IMR-90 (cell line): ENCODE measurements at places on chromosomes 3 and 15. TPM values are rescaled to one million over a fixed set of nuclear protein-coding genes. Genes with fewer than 3 reads are reported as not detected.

IGF2BP2 gene
- total RNA-seq = 88.2 and 126 TPM in 2 replicates

- H3K36me3 ChIP-seq = no peaks in the 10 kb centered on the region
- no peak overlapping the region for H3K27ac ChIP-seq
- no peak overlapping the region for H3K4me3 ChIP-seq
- no peak for DNase-seq
- H3K27me3 ChIP-seq = no peaks in the 10 kb centered on the region; the same call in 1 of the 2 replicates
- peaks cover 8% of the 10 kb centered on the region; the same call in 1 of the 2 replicates for H3K4me1 ChIP-seq
Observed at GRCh38 chr3:11086856-11087255, 67.4 kb upstream of the HRH1 start.

DNA sequence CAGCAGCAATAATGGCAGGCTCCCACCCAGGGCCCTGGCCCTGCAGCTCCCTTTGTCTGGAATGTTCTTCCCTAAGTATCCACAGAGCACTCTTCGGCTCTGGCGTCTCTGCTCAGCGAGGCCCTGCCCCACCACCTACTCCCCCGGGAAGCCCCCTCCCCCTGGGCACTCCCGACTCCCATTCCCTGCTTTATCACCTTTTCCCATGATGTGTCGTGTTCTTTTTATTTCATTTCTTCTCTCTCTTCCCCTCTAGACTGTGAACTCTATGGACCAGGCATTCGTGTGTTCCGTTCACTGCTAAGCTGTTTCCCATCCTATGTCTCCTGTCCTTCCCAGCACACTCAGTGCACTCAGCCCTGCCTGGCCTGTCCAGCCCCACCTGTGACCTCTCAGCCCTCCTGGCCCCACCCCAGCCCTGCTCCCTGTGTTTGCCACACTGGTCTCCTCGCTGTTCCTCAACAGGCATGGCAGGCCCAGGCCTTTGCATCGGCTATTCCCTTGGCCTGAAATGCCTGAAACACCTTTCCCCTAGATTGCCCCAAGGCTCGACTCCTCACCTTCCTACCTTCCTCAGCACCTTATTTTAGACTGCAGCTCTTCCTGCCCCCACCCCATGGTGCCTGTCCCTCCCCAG lies 107.4 kb downstream of the TPRA1 start:
- no peaks in the 10 kb centered on the region for H3K36me3 ChIP-seq
- peaks cover 30% of the 10 kb centered on the region for H3K27me3 ChIP-seq
- no peaks in the 10 kb centered on the region for H3K4me1 ChIP-seq

DNA sequence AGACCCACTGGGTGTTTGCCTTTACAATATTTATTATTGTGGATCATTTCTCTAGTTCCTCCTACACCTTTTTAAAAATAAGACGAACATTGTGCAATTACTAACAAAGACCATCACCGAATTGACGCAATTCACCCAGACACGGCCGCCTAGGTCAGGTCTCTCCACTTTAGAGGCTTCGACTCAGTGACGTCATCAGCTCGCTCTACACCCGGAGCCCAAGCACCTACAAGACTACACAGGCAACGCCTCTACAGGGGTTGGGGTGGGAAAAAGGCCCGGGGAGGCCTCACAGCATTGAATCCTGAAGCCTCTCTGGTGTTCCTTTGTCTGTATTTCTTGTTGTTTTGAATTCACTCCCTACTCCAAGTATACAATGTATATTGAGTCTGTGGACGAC lies 16.6 kb downstream of the ZIC4 start:
- no peak for DNase-seq
- H3K4me3 ChIP-seq = no peak overlapping the region
- no peak overlapping the region for H3K27ac ChIP-seq
- no peaks in the 10 kb centered on the region for H3K4me1 ChIP-seq
- peaks cover 93% of the 10 kb centered on the region for H3K27me3 ChIP-seq

WDR49 gene
- not detected in 2 replicates for total RNA-seq

GRCh38 chr3:133368371-133369067 lies 31.3 kb upstream of the BFSP2 start:
- no peaks in the 10 kb centered on the region for H3K4me1 ChIP-seq
- H3K36me3 ChIP-seq = no peaks in the 10 kb centered on the region
- no peaks in the 10 kb centered on the region; the same call in 1 of the 2 replicates for H3K27me3 ChIP-seq
- H3K27ac ChIP-seq = no peak overlapping the region

DNA sequence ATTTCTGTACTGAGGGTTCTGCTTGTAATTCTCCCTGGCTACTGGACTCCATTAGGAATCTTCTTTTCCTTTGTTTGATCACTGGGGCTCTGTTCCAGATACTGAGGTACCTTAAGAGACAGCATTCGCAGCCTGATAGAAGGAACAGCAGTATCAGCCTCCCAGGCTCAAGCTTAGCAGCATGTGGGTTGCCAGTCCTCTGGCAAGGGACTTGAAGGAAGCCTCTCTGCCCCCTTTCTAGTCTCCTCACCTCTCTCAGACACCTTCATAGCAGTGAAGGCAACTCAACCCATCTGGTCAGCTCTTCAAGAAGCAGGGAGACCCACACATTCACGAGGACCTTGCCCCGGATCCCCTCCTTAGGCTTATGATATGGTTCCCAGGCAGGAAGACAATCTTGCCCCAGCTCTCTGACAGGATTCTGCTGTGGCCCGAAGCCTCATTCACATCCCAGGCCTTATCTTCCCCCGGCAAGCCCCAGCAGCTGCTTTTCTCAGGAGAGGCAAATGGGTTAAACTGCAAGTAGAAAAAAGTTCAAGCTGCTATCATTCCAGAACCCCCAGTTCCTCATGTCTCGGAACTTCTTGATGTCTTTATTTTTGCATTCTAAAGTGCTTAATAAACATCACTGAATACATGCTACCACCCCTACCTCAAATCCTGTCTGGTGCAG lies 153.1 kb downstream of the LIPC start:
- H3K4me1 ChIP-seq = peaks cover 4% of the 10 kb centered on the region; the same call in 1 of the 2 replicates
- no peak overlapping the region for H3K27ac ChIP-seq
- no peak for DNase-seq

DNA sequence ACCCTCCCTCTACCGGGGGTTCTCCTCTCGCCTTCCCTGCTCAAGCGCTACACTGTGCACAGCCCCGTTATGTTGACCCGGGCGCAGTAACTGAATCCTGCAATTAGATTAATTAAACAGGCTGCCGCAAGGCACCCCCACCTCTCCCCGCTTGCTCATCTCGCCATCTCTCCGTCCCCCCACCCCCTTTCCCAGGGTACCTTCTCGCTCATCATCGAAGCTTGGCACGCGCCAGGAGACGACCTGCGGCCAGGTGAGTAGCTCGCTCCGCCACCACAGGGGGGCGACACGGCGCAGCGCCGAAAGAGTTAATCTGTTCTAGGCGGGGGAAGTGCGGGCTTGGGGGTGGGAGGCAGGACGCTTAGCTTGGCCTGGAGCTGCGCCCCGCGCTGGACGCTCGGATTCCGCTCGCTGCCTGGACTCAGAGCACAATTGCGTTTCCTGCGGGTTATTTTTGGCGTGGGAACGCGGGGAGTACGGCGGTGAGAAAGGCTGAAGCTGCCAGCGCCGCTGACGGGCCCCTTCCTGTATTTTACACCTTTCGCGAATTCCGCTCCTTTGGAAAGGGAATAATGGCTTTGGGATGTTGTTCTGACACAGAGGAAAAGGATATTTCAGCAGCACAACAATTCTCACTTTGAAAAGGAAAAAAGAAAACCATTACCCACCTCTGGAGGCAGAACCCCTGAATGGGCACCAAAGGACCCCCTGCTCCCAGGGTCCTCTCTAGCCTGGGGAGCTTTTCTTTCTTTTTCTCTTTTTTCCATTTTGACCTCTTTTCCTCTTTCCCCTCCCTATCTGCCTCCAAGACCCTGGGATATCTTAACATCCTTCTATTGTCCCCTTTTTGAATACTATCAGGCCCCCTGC lies 1.5 kb downstream of the DLL4 start:
- peak; percentile 51 for DNase-seq
- peaks cover 23% of the 10 kb centered on the region for H3K27me3 ChIP-seq
- H3K36me3 ChIP-seq = peaks cover 3% of the 10 kb centered on the region; the same call in 1 of the 2 replicates
- H3K4me1 ChIP-seq = peaks cover 21% of the 10 kb centered on the region
- H3K4me3 ChIP-seq = peak overlapping the region; percentile 85
- H3K27ac ChIP-seq = no peak overlapping the region; the same call in 1 of the 2 replicates

DNA sequence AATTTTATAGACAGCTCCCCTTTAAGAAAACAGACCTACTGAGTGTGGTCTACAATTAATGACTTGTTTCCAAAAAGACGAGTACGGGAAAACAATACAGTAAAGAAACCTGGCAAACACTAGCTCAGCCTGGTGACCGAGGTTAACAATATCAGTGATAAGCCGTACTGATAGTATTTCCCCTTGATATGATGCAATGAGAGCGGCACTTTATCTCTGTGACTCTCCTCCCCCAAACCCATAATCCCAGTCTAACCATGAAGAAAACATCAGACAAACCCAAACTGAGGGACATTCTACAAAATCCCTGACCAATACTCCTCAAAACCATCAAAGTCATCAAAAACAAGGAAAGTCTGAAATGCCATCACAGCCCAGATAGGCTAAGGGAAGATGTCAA lies 8.2 kb downstream of the DENND4A start:
- H3K27me3 ChIP-seq = no peaks in the 10 kb centered on the region
- DNase-seq = no peak
- H3K36me3 ChIP-seq = no peaks in the 10 kb centered on the region
- H3K4me1 ChIP-seq = peaks cover 2% of the 10 kb centered on the region; the same call in 1 of the 2 replicates
- H3K27ac ChIP-seq = no peak overlapping the region

GFM1 gene
- total RNA-seq = 36.0 and 55.0 TPM in 2 replicates

DNA sequence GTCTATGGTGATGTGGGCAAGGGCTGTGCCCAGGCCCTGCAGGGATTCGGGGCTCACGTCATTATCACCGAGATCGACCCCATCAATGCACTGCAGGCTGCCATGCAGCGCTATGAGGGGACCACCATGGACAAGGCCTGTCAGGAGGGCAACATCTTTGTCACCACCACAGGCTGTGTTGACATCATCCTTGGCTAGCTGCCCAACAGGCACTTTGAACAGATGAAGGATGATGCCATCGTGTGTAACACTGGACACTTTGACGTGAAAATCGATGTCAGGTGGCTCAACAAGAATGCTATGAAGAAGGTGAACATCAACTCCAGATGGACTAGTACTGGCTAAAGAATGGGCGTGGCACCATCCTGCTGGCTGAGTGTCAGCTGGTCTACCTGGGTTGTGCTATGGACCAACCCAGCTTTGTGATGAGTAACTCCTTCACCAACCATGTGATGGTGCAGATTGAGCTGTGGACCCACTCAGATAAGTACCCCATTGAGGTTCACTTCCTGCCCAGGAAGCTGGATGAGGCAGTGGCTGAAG lies 6.1 kb upstream of the USP8 start:
- no peak overlapping the region for H3K27ac ChIP-seq
- H3K4me1 ChIP-seq = no peaks in the 10 kb centered on the region
- no peaks in the 10 kb centered on the region for H3K36me3 ChIP-seq
- no peak for DNase-seq

EPHA3 gene
- total RNA-seq = 0.18 and 0.28 TPM in 2 replicates

BCHE gene
- 1.6 and 1.9 TPM in 2 replicates for total RNA-seq

GRCh38 chr15:25250011-25250596 lies 188.7 kb downstream of the UBE3A start:
- H3K27ac ChIP-seq = no peak overlapping the region
- H3K4me1 ChIP-seq = no peaks in the 10 kb centered on the region
- no peaks in the 10 kb centered on the region for H3K36me3 ChIP-seq

LRRIQ4 gene
- total RNA-seq = not detected in 2 replicates

EIF3J gene
- total RNA-seq = 51.6 and 57.2 TPM in 2 replicates

- no peaks in the 10 kb centered on the region for H3K36me3 ChIP-seq
- H3K4me1 ChIP-seq = no peaks in the 10 kb centered on the region
- DNase-seq = peak; percentile 64
Observed at GRCh38 chr3:150787741-150788370, 24.9 kb upstream of the SIAH2 start.

ZBED2 gene
- total RNA-seq = 0.72 and 1.1 TPM in 2 replicates
